Eye (tissue), 1 donor: ENCODE measurements at places on chromosomes 7 and 10.

DNA sequence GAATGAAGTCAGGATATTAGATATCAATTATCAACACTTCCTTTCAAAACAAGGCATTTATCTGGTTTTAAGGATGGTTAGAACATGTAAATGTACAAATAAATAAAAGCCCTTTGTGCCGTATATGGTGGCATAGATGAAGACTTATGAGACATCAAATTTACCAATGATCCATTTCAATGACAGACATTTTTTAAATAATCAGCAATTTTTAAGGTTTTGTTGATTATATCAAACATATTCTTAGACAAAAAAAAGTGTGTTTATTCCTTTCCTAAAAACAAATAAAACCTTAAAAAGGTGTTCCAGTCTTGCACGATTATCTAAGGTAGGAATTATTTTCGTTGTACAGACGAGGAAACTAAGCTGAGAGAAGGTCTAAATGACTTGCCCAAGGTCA, 13.8 kb downstream of the APBB1IP start:
- no peak for DNase-seq

DNA sequence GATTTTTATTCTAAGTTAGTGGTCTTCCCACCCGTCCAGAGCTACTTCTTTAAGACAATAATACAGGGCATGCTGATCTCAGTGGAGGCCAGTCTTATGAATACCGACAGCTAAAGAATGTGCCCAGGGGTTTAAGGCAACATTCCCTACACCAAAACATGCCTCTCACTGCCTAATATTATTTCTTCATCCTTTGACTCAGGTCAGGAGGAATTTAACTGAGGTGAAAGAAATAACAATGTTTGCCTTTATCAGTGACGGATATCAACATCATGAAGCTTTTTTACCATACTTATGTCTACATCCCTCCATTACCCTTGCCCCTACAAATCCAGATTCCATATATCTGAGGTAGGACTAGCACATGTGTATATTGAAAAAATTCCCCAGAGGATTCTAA, 33.3 kb upstream of the TES start:
- peak; percentile 18 for DNase-seq

DNA sequence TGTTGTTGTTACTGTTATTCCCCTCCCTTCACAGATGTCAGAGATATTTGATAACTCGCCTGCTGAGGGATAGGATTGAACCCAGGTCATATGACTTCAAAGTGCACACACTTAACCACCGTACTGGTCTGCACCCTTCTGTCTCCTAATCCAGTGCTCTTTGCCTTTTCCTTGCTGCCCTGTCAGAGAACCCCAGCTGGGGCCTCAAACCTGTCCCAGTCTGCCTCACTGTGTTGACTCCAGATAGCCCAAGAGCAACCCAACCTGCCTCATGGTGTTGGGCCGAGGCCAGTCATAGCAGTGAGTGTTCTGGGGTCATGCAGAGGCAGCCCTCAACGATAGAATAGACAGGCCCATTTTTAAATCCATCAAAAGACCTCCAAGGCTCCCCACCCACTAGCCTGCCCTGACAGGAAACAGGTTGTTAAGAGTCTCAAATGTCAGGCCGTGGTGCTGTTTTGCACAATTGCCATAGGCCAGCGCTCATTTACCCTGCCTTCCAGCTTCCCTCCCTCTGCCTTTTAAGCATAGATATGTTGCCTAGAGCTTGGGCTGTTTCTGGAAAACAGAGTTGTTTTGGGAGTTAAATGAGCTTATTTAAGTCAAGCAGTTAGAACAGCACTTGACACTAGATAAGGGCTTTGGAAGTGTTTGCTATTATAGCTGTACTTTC, 37.0 kb upstream of the PDCD4 start:
- peak; percentile 45 for DNase-seq

DNA sequence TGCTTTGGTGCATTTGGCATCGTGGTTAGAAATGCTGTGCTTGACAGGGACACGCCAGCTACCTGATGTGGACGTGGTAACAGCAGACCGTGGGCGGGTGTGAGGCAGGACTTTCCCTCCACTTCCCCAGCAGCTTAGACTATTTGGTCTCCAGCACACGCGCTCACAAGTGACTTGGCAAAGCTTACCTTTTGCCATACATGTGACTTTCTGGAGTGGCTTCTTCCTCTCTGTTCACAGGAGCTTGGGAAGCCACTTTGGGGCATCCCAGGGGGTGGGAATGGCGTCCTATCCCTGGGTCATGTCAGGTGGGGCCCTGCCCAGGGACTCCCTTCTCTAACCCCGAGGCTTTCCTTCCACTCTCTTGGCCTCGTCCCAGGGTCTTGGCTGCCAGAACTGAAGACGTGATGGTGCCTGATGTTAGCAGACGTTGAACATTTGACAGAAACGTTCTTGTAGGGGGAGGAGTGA, 228.7 kb upstream of the KLF6 start:
- no peak for DNase-seq

DNA sequence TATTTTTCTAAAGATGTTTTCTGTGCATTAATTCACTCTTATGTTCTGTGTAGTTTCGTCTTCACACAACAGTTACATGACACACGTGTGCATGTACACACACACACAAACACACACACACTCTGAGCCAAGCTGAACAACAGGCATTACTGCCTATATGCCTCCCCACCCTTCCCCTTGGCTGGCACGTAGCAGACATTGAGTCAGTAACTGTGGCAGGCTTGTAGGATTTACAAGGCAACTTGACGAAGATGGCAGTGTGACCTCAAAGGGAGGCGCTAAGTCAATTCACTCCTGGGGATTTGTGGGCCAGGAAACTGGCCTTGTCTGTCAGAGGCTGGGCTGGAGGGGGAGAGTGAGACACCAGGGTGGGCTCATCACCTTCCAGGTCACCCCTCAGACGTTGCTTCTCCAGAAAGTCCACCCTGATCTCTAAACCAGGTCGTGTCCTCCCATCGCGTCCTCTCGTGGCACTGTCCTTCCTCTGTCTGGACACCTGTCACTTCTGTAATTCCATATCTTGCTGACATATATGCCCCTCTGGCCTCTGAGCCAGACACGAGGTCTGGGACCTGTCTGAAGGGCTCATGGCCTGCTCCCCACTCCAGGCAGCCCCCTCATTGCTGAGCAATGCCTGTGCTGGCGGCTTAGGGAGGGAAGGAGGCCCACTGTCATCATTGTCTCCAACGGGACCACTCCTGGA, 41.1 kb upstream of the INPP5A start:
- no peak for DNase-seq

GRCh38 chr10:90856964-90857634, 740 bp downstream of the HTR7 start:
- DNase-seq, result peak; percentile 65

- no peak for DNase-seq
These were observed 12.6 kb downstream of the CNNM2 start for GRCh38 chr10:102930720-102931119.

DNA sequence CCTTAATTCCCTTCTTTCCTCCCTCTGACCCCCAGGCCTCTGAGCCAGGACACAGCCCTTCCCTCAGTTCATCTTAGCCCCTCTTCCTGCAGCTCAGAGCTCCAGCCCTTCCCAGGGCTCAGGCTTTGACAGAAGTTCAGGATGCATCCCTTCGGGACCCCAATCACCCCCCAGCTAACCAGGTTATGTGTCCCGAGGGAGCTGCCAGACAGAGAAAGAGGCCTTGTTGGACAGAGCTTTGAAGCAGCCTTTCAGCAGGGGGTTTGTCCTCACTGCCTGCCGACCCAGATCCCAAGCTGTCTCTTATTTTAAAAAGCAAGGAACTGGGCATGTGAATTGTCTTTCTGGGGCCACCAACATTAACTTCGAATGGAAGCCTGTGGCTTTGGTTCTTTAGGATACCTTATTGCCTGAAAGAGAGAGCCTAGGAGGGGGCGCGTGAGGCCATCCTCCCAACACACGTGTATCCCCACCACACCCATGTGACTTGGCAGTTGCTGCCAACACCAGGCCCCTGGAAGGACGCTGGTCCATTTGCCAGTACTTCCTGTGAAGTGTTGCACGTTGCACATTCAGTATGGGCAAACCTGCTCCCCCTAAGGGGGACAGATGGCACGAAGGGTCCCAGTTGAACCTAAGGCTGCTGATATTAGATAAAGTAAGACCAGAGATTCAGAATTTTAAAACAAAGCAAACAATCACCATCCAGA, 858 bp downstream of the CCDC136 start:
- no peak for DNase-seq
